Amygdala (tissue), 56 donors: ENCODE measurements at places on chromosomes 4 and X.

- DNase-seq = no peak
These were observed 1616.1 kb downstream of the C4orf33 start for GRCh38 chr4:130712038-130712437.

- no peak for DNase-seq
These were observed 163.3 kb downstream of the PTCHD1 start for GRCh38 chrX:23497919-23498318.

- DNase-seq = no peak
These were observed 25.3 kb upstream of the PLCXD1 start for GRCh38 chrX:255923-256331.

- no peak for DNase-seq
These were observed 1.2 kb downstream of the PROM1 start for GRCh38 chr4:16082426-16083240.

GRCh38 chr4:5199912-5200311 is 148.6 kb downstream of the STK32B start:
- DNase-seq = no peak

GRCh38 chr4:89434364-89434988 is 126.9 kb upstream of the GPRIN3 start:
- DNase-seq = no peak

GRCh38 chrX:47658301-47658683 is 688 bp downstream of the UXT start:
- DNase-seq = no peak

DNA sequence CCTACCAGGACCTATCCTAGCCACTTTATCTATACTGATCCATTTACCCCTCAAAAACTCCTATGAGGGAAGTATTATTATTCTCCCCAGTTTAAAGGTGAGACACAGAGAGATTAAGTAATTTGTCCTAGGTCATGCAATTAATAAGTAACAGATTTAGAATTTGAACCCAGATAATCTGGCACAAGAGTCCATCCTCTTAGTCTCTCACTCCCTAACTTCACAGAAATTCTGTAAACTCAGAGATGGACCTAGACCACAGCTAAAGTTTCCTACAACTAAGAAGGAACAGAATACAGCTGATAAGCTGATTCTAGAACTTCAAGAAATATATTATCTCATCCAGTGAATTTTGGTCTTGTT is 58.7 kb downstream of the TEC start:
- DNase-seq = no peak

DNA sequence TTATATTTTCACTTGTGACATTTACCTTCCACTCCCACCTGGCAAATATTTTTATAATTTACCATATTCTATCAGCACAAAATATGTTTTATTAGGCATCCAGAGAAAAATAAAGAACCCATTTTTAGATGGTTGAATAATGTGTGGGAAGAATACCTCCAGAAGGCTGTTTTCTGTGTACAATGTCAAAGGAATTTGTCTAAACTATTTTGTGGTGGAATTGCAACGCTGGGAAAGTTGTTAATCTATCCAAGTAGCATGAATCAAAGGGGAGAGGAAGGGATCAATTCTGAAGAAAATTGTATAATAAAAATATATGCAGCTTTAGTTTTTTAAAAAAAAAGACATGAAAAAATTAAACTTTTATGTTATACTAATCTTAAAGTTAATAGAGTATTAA is 706.5 kb downstream of the FSTL5 start:
- no peak for DNase-seq

DNA sequence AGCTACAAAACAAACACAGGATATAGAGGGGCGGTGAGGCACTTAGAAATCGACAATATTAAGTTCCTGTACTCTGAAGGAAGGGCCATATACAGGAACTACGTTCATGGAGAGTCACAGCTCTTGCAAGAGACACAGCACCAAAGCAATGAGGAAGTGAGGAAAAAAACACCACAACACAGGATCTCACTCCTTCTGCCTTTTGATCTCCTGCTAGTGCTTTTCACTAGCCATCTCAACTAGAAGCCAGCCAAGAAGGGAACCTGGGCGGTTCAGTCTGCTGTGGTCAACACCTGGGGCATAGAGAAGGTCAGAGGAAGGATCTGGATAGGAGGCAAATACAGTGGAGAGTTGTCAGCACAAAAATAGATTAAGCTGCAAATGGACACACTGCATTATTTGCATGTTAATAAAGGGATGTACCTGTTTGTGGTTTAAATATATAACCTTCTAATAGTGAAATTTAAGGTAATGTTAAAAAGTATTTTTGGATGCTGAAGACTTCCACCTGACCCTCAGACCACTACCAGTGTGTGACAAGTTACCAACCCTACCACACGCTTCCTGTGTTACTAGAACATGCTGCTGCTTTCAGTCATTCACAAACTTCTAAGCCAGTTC is 104.6 kb downstream of the DTHD1 start:
- no peak for DNase-seq

DNA sequence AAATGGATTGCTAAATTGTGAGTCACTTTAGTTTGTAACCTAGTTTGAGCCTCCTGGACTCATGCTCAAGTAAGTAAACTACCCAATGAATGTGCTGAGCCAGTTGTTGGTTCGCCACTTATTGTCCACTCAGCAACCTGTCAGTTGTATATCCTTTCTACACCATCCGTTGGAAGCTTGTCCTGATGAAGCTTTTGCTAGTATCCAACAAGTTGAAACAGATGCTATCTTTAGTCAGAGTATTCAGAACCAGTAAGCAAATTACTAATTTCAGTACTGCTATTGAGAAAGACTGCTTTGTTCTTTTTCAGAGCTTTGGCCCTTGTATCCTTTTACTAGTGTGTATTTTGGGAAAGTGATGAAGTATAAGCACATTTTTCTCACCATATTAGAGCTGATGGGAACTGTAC is 4.3 kb upstream of the NAA15 start:
- no peak for DNase-seq

DNA sequence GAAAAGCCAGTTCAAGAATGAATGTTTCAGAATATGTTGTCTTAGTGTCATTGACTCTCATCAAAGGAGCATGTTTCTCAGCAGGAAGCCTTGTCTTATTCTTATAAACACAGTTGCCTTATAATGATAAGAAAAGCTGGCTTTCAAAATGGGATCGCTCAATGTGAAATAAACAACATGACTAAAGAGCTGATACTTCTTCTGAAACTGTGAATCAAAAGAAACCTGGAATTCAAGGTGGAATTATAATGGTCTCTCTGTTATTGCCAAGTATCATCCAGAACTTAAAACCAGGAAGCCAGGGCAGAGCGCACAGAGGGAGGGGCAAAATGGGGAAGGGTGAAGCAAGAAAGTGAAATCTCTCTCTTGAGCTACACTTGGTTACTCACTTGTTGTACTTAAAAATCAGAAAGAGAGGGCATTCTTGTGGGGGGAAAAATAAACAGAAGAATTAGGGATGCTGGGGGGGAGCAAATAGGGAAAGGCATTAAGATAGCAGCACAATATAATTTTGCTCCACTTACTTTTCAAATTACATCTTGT is 270.0 kb downstream of the MAPK10 start:
- no peak for DNase-seq

DNA sequence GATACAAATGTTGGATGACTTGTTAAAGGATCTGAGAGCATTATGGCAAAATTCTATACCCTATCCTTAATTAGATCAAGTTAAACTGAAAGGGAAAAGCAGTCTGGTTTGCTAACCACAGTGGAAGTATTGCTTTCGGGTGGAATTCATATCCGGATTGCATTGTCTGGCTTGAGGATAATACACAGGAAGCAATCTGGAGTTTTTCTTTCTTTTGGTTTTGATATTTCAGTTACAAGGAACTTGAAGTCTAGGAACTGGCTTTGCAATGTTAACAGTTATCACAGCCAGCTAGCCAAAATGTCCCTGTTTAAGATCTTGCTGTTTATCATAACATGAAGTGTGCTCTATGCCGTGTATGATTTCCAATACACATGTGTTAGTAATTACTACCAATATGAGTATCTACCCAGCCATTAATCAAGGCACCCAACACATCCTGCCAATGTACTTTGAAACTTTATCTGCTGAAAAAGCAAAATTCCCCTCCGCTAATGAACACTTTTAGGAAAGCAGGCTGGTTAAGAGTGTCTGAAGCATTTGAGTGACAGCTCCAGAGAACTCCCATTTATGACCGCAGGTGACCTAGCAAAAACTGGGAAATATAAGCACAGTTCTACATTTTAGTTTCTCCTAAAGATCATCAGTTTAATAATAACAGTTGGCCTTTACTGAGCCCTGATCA is 146.4 kb downstream of the PALLD start:
- no peak for DNase-seq

DNA sequence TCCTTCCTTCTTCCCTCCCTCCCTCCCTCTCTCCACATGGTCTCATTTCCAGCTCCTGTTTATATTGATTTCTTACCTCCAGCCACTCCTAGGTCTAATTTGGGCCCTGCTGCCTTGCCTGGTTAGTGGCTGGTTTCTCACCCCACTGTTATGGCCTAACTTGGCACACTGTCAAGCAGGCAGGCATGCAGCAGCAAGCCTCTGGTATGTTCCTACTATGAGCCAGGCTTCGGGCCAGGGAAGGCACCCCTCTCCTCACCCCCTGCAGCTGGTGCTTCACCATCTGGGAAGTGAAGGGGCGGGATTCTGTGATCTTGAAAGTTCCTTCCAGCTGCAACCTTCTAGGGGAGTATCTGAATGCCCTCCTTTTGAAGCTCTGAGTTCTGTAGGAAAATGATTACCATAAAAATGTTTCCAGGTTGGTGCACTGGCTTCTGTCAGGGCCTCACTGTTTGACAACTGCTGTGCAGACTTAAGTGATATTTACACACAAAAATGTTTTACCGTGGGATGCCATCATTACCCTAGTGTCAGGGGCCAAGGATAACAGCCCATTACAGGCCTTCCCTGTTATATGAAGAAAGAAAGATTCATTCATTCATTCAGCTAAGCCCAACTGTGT is 10.1 kb upstream of the VMA21 start:
- no peak for DNase-seq

GRCh38 chrX:41313419-41313818 is 20.5 kb upstream of the DDX3X start:
- DNase-seq = no peak

DNA sequence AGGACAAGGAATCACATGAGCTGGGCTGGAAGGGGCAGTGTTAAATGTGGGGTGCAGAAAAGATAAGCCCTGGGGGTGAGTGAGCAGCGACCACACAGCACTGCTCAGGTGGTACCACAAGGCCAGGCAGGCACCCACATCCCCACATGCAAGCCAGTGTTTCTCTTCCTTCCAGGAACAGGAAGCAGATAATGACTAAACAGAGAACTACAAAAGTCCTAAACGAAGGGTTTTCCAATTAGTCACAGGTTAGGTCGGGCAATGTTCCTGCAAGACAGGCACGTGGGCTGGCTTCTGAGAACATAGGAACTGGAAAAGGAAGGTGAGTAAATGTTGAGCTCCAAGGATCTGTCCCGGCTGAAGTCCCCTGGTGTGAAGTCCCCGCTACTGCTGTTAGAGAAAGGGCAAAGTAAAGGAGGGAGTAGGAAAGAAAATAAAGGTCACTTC is 19.5 kb downstream of the RELL1 start:
- DNase-seq = no peak

GRCh38 chrX:109889289-109890006 is 113.5 kb upstream of the TMEM164 start:
- no peak for DNase-seq

DNA sequence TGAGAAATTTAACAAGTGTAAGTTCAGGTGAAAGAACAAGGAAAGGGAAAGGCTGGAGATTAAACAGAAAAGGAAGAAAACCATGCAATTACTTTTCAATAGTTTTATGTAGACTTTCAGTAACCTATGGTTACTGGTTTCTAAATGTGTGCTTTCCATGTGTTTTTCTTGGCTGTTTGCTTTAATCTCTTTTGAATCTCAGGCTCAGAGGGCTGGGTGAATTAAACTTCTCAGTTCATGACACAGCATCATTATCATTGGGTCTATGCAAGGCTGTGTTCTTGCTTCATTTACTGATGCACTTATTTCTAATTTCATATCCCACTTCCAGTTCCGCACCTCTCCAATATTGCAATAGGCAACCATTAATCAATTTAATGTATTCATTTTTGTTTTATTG is 266.5 kb upstream of the UGT8 start:
- DNase-seq = no peak

GRCh38 chr4:159925770-159926169 is 822.9 kb downstream of the RAPGEF2 start:
- no peak for DNase-seq

GRCh38 chr4:96094183-96094582 is 254.3 kb downstream of the PDHA2 start:
- no peak for DNase-seq

GRCh38 chrX:17798921-17799320 is 61.6 kb downstream of the SCML1 start:
- no peak for DNase-seq

DNA sequence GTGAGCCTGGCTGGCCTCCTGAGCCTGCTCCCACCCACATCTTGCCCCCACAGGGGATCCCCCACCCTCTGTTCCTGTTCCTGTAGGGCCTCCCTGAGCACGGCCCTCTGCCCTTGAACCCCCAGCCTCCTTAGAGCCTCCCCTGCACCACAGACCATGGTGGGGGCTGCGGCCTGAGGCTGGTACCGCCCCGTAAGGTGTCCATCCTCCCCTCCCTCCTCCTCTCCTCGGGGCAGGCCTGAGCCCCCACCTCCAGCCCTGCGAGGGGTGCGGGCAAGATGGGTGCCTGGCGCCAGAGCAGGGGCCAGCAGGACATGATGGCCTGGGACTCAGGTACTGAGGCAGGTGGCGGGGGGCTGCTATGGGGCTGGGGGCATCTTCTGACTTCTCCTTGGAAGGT is 28.4 kb upstream of the FGFR3 start:
- no peak for DNase-seq

GRCh38 chr4:77990904-77991358 is 66.2 kb upstream of the FRAS1 start:
- no peak for DNase-seq

DNA sequence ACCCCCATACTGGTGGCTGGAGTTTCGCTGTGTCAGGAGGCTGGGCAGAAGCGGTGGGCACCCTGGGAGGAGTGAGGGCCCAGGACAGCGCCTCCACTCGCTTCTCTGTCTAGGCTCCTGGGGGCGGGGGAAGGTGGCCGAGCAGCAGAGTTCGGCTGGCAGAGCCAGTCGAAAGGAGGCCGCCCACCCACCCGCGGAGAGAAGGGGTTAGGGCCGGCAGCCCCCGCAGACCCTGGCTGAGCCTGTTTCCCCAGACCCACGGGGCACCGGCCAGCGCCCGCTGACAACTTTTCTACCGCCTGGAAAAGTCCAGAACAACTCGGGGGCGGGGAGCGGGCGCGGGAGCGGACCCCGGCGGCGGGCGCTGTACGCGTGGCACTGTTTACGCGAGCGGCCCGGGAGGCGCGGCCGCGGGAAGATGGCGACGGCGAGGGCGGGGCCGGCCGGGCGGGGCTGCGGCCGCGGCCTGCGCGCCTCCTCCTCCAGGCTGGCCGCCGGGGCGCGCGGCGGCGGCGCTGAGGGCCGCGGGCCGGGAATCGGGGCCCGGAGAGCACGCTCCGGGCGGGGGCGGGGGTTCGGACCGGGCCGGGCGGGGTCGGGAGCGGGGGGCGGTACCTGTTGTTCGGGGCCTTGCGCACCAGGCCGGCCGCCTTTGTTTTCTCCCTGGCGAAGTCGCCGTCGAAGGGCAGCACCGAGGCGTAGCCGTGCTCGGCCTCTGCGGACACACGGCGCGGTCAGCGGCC is 628 bp downstream of the MXD4 start:
- DNase-seq = peak; percentile 64

- DNase-seq = no peak
These were observed 87.9 kb downstream of the UPRT start for GRCh38 chrX:75361788-75362187.

GRCh38 chrX:147565237-147565636 is 346.5 kb upstream of the FMR1 start:
- no peak for DNase-seq

GRCh38 chrX:119488749-119489148 is 20.5 kb downstream of the SLC25A5 start:
- no peak for DNase-seq
